ENCODE measurements at places on chromosomes 4 and X. TPM values are rescaled to one million over a fixed set of nuclear protein-coding genes. Genes with fewer than 3 reads are reported as not detected.

DNA sequence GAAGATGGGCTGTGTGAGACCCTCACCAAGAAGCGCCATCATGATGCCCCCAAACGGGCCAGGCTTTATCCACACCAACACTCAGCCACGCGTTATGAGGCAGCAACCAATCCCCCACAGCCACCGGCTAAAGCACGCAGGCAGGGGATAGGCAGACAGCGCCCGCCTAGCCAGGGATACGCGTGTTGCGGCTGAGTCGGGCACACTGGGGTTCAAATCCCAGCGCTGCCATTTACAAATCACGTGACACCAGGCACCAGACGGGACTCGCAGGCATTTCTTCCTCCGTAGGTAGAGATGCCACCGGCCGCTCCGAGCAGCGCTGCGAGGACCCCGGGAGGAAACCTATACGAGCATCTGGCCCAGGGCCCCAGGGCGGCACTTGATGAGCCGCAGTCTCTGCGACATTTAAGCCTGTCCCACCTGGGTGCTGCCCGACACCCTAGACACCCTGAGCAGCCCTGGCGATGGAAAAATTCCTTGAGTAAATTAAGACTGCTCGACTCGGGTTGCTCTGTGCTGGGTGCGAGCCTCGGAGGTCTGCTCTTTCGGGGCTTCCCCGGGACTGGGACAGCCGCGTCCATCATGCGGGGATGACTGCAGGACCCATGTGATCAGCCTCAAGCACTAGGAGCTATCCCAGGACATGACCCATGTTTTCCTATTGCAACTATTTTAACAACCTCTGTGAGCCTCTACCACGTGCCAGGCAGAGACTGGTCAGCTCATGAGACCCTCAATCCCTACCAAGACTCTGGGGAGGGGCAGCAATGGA lies 6.3 kb downstream of the ABLIM2 start:
- DNase-seq: no peak

DNA sequence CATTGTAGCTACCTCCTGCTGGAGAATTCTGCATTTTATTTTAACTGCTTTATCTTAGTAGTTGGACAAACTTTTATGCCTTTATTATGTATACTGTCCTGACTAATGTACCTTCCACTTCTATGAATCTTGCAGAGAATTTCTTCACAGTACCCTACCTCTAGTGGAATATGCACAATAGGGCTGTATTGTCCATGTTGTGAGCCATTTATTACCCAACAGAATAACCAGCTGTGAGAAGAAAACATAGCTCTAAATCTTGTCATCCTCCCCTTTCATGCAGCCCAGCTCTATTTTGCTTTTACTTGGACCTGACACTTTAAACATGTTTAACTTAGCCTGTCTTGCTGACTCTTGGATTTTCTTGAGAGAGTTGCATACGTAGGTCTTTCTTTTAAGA lies 56.2 kb downstream of the MCUB start:
- peak; percentile 10 for DNase-seq

DNA sequence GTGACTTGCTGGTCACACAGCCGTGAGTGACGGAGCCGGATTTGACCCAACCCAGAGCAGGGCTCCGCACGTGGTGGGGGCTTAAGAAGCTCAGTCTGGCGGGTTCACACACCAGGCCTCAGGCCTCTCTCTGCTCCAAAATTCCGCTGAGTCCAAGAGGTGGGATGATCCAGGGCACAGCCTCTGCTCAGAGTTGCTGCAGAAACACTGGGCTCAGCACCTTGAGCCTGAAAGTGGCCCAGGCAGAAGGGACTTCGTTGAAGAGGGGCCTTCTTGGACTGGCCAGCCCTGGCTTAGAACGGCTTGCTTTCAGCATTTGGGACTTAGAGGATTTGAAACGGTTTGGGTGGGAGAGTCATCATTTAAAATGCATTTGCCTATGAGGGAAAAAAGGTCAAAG lies 21.2 kb downstream of the EVC start:
- no peak for DNase-seq

GRCh38 chr4:1809754-1810502 lies 16.8 kb downstream of the FGFR3 start:
- peak; percentile 84 for DNase-seq

- DNase-seq: no peak
These were observed 139.6 kb downstream of the CRLF2 start for GRCh38 chrX:1072637-1073377.

- DNase-seq: peak; percentile 1
These were observed 1364.4 kb downstream of the STIM2 start for GRCh38 chr4:28225050-28225449.

DNA sequence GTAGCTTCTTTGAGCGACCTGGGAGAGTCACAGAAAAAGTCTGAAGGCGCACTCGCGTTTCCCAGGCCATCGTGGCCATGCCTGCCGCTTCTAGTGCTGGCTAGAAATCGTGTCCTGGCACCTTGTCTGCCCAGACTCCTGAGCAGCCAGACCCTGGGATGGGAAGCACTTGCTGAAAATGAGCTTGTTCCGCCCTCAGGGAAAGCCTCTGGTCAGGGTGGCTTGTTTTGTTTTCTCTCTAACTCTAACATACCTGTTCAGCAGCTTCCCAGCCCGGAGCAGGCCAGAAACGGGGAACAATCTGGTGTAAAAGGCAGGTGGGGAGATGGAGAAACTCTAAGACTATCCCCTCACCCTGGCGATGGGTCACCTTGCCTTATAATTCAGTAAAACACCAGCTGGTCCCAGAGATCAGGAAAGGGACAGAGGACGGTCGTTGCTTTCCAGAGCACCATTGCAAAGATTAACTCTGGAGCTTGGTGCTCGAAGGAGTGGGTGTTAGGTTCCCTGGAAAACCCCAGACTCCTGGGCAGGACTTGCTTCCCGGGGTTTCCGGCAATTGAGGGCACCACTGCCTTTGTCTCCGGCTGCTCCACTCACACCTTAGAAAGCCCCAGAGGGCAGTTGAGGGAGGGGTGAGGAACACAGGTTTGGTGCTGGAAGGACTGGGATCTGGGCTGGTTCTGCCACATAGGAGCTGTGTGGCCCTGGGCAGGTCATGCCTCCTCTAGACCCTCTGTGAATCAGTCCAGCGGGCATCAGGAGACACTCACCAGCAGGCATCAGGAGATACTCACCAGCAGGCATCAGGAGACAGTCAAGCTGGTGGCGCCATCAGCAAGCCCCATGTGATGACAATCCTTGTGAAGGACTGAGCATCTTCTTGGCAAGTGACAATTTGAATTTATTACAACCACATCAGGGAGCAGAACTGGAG lies 4.5 kb upstream of the SH3TC1 start:
- DNase-seq: peak; percentile 54

- DNase-seq: no peak
These were observed 9.9 kb upstream of the SMIM10L2A start for GRCh38 chrX:135411893-135412292.

DNA sequence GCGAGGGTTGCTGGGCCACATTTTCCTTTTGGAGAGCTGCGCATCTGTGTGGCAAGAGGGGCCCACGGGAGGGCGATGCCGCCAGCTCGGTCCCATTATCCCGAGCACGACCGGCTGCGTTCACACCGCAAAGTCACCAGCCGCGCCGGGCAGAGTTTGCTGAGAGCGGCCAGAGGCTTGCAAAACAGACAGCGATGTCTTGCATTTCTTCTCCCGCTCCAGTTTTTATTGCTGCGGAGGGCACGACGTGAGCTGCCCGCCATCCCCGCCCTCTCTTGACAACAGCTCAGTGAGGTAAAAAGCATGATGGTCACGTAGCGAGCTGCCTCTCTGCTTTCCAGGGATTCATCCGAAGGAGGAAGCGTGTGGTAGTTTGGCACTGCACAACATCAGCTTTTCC lies 102.1 kb upstream of the TENM3 start:
- peak; percentile 0 for DNase-seq

GRCh38 chrX:9293051-9293496 lies 171.8 kb upstream of the TBL1X start:
- no peak for DNase-seq

DNA sequence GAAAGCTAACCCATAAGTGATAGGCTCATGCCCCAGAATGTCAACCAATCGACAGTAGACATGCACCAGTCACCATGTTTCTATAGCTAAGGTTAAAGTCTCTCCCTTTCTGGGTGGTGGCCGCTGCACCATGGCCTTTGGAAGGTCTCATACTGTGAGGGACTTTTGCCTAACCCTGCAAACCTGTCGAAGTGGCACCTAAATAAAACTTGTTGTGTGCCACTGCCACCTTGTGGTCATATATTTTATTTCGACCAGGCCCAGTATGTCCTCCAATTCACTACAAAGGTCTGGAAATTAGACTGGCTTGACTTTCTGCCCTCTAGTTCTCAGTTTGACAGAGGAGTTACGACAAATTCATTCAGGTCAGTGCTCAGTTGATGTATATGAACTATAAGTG lies 163.1 kb downstream of the SMARCA1 start:
- peak; percentile 60 for DNase-seq

DNA sequence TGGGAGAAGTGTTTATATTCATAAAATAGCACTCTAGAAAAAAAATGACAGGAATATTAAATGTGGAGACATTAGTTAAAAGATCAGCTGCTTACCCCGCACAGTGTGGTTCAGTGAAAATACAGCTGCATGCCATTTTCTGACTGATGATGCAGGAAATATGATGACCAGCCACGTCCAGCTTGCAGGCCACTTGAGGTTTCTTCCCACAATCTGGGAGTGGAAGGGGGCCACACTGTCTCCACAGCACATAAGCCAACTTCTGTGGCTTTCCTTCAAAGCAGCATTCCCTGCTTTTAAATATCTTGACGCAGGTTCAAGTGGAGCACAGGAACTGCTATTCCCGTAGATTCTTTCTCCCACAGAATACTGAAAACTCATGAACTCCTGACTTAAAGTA lies 173.4 kb upstream of the GALNT7 start:
- no peak for DNase-seq

DNA sequence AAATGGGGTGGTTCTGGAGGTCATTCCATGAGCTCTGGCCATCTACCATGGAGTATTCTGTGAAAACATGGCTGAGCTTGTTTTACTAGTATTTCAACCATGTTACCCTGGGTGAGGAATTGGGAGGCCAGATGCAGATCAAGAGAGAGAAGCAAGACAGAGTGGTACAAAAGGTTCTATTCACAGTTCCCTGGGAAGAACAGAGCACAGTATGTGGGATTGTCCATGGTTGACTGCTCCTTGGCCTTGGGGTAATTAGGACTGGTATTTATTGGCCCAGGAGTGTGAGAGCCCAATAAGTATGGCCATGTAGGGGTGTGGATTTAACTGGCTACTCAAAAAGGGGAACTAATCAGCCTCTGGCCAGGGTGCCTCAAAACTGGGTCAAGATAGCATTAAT lies 239.7 kb upstream of the GATB start:
- DNase-seq: no peak

DNA sequence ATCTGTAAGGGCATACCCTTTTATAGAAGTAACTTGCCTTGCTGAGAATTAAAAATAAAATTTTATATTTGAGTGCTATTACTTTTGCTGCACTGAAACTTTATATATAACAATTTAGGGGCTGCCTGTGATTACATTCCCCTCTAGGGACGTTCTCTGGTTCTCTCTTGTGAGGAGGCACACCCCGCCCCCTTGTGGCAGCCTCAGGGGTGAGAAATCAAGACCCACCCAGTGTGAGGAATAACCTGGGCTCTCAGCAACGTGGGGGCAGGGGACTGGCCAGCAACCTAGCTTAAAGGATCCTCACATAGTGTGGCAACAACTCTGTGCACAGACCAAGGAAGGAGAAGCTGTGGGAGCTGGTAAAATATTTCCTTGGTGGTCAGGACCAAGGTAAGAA lies 43.7 kb downstream of the MAGEA9 start:
- DNase-seq: peak; percentile 22

GRCh38 chrX:134933911-134934310 lies 56.9 kb upstream of the SMIM10 start:
- DNase-seq: no peak

DNA sequence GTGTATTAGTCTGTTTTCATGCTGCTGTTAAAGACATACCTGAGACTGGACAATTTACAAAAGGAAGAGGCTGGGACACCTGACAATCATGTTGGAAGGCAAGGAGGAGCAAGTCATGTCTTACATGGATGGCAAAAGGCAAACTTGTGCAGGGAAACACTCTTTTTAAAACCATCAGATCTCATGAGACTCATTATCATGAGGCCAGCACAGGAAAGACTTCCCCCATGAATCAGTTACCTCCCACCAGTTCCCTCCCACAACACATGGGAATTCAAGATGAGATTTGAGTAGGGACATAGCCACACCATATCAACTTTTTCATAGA lies 11.2 kb downstream of the TENT5D start:
- DNase-seq: no peak

GRCh38 chr4:140308366-140309123 lies 64.9 kb upstream of the SCOC start:
- DNase-seq: no peak

- DNase-seq: no peak
These were observed 512.6 kb upstream of the FAM241A start for GRCh38 chr4:111632641-111633151.

DNA sequence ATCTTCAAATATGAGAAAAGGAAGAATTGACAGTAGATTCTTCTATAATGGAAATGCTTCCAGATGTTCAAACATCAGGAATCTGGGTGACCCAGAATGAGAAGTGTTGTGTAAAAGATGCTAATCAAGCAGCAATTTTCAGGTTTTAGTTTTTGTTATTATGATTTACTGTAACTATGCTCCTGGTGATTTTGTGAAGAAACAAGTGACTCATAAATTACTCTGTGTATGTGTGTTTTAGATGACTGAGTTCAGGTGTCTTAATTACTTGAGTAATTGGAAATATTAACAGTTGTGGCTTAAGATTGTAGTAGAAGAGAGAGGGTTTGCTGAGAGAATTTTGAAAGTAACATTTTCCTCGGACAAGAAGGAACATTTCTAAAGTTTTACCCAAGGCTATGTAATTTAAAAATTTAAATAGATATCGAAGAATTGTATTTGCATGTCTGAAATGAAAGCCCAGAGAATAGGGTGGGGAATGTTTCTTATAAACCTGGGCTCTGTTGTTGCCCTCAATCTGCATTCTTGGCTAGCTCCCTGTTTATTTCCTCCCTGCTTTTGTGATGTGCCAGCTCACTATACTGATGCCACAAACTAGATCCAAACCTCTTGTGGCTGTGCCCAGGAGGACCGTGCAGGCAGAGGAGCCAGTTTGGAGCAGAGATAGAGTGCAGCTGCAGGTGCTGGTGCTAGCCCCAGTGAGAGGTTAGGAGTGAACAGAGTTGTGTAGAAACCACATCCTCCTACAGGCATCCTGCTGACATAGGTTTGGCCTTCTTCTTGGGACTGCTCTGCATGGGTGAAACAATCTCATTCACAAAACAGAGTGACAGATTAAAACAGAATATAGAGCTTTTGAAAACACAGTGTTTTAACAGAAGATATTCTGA lies 25.4 kb upstream of the TNIP3 start:
- DNase-seq: no peak

SRPK3 gene
- 0.05 TPM for total RNA-seq

KCND1 gene
- total RNA-seq: 0.79 TPM

TMEM175 gene
- 13.5 TPM for total RNA-seq

PFKFB1 gene
- total RNA-seq: not detected

CTAG2 gene
- not detected for total RNA-seq
